ENCODE measurements at places on chromosomes 7 and 10. TPM values are rescaled to one million over a fixed set of nuclear protein-coding genes. Genes with fewer than 3 reads are reported as not detected.

- H3K4me1 ChIP-seq = peaks cover 11% of the 10 kb centered on the region
- DNase-seq = no peak
- no peak overlapping the region for H3K4me3 ChIP-seq
- no peaks in the 10 kb centered on the region for H3K27me3 ChIP-seq
- H3K36me3 ChIP-seq = peaks cover 31% of the 10 kb centered on the region
Observed at GRCh38 chr7:95421000-95421846, 13.6 kb downstream of the PON2 start.

DNA sequence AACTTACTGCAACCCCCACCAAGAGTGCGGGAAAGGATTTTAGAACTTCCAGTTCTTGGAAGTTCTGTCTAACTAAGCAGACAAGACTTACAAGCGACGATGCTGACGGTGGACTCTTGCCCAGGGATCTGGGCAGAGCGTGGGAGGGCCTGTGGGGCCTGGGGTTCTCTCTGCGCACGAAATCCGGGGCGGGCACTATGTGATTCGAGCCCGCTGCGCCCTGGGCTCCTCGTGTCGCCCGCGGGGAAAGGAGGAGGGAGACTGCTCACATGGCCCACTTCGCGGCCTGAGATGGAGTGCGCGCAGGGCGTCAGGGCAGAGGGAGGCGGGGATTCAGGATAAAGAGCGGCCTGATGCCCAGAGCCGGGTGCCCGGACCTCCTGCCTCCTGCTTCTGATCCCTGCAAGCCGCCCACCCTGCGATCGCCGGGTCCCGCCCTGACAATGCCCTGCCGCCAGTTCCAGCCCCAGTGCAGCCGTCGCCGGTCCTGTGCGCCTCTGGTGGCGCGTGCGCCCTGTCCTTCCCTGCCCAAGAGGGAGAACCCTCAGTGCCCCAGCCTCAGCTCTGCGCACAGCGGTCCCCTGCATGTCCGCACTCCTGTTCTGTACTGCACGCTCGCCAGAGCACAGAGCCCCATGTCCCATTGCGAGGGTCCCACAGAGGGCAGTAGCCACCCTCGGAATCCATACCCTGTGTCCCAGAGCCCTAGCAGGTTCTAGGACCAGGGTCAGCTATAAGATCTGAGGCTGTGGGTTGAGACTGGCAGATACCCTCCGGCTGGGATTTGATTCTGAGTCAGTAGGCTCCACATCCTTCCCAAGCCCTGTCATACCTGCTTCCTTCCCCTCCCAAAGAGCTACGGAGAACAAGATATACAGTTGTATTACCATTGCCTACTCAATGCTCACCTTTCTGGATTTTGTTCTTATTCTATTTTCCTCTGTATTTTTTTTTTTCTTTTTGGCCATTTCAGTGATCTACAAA lies 99.4 kb upstream of the TMEM106B start:
- no peaks in the 10 kb centered on the region for H3K36me3 ChIP-seq
- DNase-seq = no peak
- H3K27ac ChIP-seq = no peak overlapping the region
- peaks cover 15% of the 10 kb centered on the region for H3K27me3 ChIP-seq
- no peaks in the 10 kb centered on the region for H3K4me1 ChIP-seq
- H3K4me3 ChIP-seq = no peak overlapping the region

- no peak overlapping the region for H3K27ac ChIP-seq
- no peak overlapping the region for H3K4me3 ChIP-seq
- H3K27me3 ChIP-seq = no peaks in the 10 kb centered on the region
- DNase-seq = no peak
- no peaks in the 10 kb centered on the region for H3K4me1 ChIP-seq
Observed at GRCh38 chr7:139840776-139841175, 11.7 kb downstream of the TBXAS1 start.

GRCh38 chr10:60537697-60538096 lies 148.0 kb upstream of the ANK3 start:
- no peak overlapping the region for H3K27ac ChIP-seq
- no peaks in the 10 kb centered on the region for H3K36me3 ChIP-seq
- H3K4me1 ChIP-seq = peaks cover 5% of the 10 kb centered on the region

DNA sequence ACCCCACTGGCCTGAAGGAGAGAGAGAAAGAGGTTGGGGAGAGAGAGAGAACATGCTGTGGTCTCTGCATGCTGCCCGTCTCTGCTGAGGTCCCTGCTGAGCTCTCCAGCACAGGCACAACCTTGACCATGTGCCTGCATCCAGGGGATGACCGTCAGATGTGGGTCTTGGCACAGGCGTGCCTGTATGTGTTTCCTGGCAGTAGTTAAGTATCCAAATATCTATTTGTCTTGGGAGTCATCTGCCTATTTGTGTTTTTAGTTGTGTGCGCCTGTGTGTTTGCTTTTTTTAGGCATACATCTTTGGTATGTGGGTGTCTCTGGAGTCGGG lies 1.9 kb upstream of the UNC5B start:
- H3K27ac ChIP-seq = no peak overlapping the region
- H3K4me3 ChIP-seq = no peak overlapping the region
- no peaks in the 10 kb centered on the region for H3K36me3 ChIP-seq
- no peaks in the 10 kb centered on the region for H3K27me3 ChIP-seq
- DNase-seq = no peak

TRIP6 gene
- total RNA-seq = 13.0 TPM

Measured in heart right ventricle (tissue), 16 donors.